ENCODE measurements at places on chromosomes 6 and 20. TPM values are rescaled to one million over a fixed set of nuclear protein-coding genes. Genes with fewer than 3 reads are reported as not detected.

PRRT1 gene
- 0.95 TPM for total RNA-seq

LIME1 gene
- 13.1 TPM for total RNA-seq

CDH4 gene
- 6.2 TPM for total RNA-seq

BPIFA1 gene
- total RNA-seq = not detected

DAAM2 gene
- total RNA-seq = 0.02 TPM

GRM4 gene
- 0.17 TPM for total RNA-seq

COX4I2 gene
- total RNA-seq = not detected

LY6G6D gene
- not detected for total RNA-seq

Data from A549 treated with ZK216348 at 1 μM for 4 hours (cell line).